ENCODE measurements at places on chromosomes 16 and 17.

- no peak for DNase-seq
Measured at GRCh38 chr16:83356266-83356665, 451.5 kb upstream of the HSBP1 start.

DNA sequence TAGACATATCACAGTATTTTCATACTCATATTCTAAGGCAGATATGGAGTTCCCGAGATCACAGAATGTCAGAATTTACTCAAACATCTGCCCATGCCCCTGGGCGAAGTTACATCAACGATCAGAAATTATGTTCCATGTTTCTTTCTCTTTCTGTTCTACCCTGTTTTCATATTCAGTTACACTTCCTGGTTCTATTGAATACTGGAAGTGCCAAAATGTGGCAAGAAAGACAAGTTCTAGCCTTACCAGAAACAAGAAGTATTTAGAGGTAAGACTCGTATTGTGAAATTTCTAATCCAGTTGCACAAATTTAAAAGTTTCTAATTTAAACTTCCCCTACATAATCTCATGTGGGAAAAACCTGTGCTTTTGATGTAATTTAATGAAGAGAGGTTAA, 36.1 kb downstream of the KCNJ2 start:
- no peak for DNase-seq

DNA sequence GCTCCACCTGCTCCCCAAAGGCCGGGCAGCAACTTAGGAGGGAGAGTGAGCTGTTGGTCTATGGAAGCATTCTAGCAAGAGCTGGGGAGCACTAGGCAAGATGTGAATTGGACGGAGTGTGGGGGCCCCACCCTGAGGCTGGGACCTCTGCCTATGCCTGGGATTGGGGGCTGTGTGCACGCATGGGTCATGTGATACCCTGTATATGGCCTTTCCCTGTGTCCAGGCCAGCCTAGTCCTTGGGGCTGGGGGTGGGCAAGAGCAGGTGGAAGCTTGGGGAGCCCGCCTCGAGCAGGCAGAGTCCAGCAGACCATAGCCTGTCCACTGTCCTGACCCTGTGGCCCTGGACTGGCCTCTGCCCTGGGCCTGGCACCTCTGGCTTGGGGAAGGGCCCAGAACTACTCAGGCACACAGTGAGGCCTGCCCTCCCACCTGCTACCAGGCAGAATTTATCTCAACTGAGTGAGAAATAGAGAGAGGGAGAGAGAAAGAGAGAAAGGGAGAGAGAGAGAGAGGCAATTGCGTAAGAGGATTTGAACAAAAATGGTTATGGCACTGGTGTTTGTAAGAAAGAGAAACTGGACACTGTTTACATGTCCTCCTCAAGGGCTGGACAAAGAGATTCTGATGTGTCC, 19.1 kb downstream of the PDP2 start:
- DNase-seq, result no peak

DNA sequence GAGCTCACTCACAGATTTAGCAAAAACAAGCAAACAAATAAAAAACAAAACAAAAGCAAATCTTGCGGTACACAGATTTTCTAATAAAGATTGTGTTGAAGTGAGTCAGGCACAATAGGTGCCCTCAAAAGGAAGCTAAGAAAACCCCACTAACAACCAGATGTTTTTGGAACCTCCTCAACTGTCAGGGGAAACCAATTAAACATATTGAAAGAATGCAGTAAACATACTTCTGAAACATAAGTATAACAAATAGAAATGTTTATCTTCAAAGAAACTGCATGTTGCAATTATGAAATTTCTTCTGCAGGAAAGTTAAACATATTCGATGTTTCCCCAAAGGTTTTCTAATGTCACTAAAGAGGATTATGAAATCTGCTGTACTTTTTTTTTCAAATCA, 110.5 kb upstream of the CORO6 start:
- no peak for DNase-seq

DNA sequence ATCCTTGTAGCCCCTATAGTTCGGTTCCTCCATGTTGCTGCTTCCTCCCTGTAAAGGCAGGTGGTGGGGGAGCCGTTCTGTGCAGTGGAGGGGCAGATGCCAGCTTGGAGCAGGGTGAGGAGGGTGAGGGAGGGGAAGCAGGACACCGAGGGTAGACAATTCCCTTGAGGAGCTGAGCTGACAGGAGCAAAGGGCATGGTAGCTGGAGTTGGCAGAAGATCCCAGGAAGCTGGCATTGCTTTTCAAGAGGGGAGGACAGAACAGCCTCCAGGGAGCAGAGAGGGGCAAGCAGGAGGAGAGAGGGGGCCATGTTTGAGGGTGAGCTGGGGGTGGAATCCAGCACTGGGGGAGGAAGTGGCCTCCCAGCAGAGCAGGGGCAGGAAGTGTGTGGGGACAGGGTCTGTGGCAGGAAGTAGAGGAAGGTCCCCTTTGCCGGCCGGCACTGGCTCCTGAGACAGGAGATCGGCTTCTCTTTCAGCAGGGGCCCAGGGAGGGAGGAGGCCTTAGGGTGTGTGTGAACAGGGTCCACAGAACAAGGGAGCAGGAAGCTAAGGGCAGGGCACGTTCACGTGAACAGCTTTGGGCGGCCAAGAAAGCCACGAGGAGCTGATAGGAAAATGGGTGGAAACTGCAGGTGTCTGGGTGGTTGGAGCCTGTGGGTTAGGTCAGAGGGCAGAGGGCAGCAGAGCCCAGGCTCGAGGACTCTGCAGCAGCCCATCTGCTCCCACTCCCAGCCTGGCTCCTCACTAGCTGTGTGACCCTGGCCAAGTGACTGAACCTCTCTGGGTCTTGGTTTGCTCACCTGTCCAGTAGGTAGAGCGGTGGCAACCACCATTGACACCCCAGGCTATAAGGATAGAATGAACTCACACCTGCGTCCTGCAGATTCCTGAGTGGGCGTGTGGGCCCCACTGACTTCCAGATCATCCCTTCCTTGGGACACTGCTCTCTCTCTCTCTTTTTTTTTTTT, 17.5 kb upstream of the SPNS2 start:
- DNase-seq, result no peak

GRCh38 chr17:81298325-81298990, 3.4 kb upstream of the SLC38A10 start:
- no peak for DNase-seq

GRCh38 chr16:51154271-51155171, 3.5 kb upstream of the SALL1 start:
- DNase-seq, result no peak

DNA sequence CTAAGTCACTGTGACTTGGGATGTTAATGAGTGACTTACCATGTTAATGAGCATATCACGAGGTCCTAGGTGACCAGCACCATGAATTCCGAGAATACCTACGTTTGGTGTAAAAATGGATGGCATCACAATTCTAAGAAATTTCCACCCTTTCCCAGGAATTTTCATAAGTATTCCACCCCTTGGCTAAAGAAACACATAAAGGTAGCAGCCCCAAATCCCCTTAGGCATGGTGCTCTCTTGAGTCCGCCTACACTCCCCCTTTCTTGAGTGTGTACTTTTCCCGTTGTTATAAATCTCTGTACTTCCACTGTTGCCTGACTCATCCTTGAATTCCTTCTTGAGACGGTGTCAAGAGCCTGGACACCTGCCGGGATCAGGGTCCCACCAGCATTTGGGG, 504.0 kb upstream of the RBFOX1 start:
- DNase-seq, result no peak

DNA sequence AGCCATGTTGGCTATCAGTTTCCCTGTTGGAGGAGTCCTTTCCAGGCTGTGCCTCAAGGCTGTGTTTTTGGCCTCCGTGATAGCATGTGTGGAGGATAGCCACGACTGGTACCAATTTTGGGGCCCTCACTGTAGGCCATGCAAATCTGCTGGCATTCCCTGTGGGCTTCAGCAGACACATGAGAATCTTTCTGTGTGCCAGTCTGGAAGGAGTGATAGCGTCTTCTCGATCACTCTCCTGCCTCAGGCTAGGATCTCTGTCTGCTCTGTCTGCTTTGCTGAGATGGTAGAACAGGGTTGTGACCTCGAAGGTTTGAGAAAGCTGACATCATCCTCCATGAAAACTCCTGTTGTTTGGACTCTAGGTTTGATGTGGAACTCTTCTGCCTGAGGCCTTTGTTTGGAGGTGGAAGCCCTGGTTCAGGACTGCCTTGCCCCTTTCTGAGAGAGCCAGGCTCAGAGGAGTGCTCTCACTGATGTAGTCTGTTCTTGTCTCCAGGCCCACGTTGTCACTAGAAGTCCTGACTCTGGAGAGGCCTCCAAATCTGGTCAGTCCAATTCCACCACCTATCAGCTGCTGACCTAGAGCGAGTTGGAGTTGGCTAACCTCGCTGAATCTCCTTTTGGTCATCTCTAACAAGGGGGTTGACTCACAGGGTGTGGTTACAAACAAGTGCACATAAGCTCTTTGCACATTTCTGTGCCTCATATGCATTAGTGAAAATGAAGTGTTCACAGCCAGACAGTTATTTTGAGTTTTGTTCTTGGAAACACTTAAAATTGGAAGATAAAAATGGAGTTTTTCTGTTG, 12.1 kb upstream of the EDC4 start:
- DNase-seq, result no peak

DNA sequence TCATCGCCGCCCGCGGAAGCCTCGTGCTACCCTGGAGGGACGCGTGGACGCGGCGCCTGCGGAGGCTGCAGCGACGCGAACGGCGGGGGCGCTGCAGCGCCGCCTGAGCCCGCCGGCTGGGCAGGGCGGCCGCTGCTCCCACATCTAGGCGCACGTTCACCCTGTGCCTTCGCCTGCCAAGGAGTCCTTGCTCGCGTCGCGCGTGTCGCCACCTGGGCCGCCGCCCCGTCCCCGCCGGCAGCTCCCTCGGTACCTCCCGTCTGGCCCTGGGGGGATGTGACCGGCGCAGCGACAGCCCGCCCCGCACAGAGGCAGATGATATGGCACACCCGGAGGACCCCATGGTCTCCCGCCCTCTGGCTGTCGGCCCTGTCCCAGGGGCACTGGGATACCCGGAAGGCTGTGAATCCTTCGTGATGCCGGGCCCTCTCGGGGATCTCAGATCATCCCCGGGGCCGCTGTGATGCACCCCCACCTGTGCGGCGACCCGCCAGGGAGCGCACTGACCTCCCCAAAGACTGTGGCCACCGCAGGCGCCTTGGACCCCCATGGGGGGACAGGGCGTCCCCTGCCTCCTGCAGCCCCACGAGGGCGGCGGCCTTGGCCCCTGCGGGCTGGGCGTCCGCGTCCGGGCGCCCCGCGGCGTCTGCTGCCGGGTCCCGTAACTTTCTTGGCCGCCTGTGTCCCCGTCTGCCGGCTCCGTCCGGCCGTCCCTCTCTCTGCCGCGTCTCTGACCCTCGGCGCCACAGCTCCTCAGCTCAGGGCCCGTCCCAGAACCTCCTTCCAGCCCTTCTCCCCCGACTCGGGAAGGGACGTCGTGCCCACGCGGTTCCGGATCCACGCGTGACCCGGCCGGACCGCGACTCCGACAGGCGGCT, 689 bp upstream of the TBC1D24 start:
- DNase-seq, result peak; percentile 37

GRCh38 chr17:28841901-28842281, 699 bp downstream of the FAM222B start:
- no peak for DNase-seq

DNA sequence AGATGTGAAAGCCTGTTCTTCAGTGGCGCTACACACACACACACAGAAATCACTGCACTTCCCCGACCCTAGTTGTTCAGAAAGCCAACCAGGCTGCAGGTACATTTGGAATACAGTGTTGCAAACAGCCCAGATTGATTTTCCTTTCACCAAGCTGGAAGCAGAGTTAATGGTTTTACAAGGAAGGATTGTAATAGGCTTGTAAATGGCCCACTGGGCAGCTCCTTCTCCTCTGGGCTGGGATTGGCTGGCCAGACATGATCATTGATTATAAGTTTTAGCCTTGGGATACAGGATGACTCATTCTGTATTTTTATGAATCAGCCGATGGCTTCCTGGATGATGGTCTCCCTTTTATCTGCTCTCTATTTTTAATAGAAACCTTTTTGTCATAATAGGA, 2.5 kb downstream of the VAT1L start:
- DNase-seq, result no peak

GRCh38 chr17:70808596-70808995, 639.3 kb downstream of the KCNJ2 start:
- DNase-seq, result no peak

- DNase-seq, result no peak
Measured at GRCh38 chr17:18959071-18959844, 7.3 kb downstream of the SLC5A10 start.

GRCh38 chr16:49345829-49346228, 27.8 kb upstream of the C16orf78 start:
- no peak for DNase-seq

DNA sequence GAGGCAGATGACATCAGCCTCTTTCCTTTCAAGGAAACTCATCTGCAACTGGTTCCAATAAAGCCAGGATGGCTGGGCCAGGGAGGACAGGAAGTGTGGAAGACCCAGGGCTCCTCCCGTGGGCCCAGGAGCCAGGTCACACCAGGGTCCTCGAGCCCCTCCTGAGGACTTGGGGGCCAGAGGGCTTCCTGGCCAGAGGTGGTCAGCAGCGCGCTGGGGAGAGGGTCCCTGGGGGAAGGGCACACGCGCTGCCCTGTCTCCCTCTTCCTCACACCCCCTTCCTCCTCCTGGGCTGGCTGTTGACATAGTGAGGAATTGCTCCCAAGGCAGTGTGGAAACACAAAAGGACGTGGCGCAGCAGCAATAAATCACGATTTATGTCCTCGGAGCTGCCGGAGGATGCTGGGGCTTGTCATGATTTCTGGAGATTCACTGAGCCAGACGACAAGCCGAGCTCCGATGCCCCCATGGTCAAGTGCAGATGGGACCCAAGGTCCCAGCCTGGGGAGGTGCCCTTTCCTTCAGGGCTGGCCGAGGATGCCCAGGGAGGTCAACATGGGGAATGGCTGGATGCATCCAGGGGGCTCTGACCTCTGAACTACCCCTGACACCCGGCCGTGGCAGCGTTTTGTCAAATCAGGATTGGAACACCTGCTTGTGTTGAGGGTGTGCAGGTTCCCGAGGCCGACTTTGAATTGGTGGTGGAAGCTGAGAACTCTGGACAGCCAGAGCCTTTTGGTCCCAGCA, 152.6 kb downstream of the IRF8 start:
- no peak for DNase-seq

DNA sequence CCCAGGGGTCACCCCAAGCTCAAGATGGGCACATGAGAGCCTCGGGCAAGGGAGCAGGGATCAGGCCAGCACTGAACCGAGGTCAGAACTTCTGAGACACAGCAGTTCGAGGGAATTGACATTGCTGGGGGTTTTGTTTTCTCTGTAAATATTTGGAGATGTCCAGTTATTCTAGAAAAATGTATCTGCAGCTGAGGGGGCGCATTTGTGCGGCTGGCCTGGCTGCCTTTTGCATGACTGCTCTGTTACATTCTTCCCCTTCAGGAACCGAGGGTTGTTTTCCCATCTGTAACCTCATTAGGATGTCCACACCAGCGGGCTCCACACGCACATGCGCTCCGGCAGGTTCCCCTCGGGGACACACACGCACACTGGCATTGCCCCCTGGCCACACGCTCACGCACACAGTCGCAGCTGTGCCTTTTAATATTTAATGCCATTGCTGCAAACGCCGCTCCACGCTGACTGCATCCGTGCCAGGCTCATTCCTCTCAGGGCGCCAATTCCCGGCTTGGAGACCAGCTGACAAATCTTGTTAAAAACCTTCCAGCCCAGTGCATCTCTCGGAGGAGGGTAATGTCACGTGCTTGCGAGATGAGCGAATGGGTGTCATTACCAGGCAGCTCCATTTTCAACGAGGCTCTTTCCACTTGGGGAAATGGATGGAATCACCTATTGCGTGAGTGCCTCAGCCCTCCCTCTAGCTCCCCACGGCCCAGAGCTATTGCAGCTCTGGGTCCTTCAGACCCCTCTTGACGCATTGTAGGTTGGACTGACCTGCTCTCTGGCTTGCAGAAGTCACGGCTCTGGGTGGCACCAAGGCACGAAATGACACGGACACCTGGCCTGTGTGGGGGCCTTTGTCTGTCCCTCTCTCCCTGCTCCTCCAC, 13.1 kb downstream of the CCR7 start:
- DNase-seq, result no peak

- DNase-seq, result no peak
Measured at GRCh38 chr16:67517661-67518423, 10.8 kb upstream of the RIPOR1 start.
